Gastrocnemius medialis (tissue), 4 donors: ENCODE measurements at places on chromosomes 12 and 14. TPM values are rescaled to one million over a fixed set of nuclear protein-coding genes. Genes with fewer than 3 reads are reported as not detected.
A peak's percentile ranks its signal among the peaks of the same experiment; 100 is the strongest.

C3AR1 gene
- 1.6 TPM for total RNA-seq

DNA sequence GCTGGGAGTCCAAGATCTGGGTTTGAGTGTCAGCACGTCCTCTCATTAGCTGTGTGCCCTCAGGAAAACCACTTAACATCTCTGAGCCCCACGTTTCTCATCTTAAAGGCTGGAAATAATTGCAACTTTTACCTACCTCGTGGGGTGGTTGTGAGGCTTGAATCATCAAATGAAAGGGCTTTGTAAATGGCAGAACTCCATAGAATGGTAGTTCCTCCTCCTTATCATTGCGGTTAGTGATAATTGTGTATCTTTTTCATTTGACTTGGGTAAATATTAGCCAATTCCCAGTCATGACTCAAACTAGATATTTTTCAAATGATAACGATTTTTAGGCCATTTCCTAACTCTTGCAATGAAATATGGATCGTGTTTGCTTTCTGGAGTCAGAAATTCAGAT is 205.5 kb downstream of the CHST11 start:
- no peak for DNase-seq
- H3K4me1 ChIP-seq: no peaks in the 10 kb centered on the region
- no peak overlapping the region for H3K27ac ChIP-seq
- H3K4me3 ChIP-seq: no peak overlapping the region

GRCh38 chr14:104801520-104802393 is 856 bp downstream of the ZBTB42 start:
- no peak overlapping the region for H3K27ac ChIP-seq
- DNase-seq: no peak
- peaks cover 21% of the 10 kb centered on the region for H3K4me1 ChIP-seq
- no peaks in the 10 kb centered on the region for H3K36me3 ChIP-seq
- H3K27me3 ChIP-seq: no peaks in the 10 kb centered on the region

- peaks cover 50% of the 10 kb centered on the region for H3K4me1 ChIP-seq
- no peak for DNase-seq
- peaks cover 5% of the 10 kb centered on the region for H3K36me3 ChIP-seq
- no peaks in the 10 kb centered on the region for H3K27me3 ChIP-seq
These were observed 5.3 kb downstream of the RNF34 start for GRCh38 chr12:121405211-121405610.

DNA sequence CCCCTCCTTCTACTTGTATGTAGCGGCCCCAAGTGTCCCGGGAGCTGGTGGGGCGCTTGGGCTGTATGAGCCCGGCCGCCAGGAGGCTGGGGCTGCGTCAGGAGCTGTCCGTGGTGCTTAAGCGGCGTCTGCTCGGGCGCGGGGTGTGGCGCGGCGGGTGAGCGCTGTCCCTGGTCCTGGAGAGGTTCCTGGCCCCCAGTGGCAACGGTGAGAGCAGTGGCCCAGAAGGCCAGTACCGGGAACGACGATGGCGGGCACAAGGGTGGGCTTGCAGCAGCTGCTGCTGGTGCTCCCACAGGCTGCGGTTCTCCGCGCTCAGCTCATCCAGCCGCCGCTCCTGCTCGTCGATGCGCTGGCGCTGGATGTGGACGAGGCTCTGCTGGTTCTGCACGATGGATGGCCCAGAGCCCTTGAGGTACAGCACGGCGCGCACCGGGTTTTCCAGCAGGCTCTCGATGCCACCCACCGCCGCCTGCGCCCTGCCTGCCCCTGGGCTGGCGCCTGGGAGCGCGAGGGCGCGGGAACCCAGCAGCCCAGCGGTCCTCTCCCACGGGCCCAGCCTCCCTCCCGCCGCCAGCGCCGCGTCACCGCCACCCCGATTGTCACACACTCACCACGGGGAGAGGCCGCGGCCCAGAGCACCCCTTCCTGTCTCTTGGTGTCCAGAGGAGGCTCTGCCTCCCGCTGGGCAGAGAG is 41.9 kb upstream of the FKBP4 start:
- H3K36me3 ChIP-seq: no peaks in the 10 kb centered on the region
- peak; percentile 23 for DNase-seq

PSMC6 gene
- total RNA-seq: 166 TPM

SLC8B1 gene
- total RNA-seq: 14.8 TPM

DNA sequence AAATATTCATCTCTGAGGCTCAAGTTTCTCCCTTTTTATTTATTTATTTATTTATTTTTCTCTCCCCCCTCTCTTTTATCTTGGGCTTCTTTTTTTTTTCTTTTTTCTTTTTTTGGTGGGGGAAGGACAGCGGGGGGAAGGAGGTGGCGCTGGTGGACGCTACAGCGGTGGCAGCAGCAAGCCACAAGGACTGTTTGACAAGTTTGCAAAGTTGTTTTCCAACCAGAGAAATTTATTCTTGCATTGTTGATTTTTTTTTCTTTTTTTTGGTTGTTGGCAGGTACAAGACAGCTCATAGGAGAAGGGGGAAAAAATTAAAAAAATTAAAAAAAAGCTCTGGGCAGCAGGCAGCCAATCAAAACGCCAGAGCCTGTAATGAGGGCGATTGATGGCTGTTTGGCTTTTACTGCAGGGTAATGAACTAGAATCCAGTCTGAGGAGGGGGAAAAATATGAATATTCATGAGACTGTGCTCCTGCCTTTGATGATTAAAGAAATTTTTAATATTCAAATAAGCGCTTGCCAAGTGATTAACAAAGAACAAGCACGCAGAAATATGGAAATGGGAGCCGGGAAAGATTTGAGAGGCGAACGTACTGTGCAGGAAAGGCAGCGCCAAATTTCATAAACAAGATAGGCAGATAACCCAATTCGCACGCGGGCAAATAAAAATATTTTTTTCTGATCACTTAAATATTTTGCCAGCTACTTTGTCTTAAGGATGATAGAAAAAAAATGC is 36.2 kb downstream of the BCL11B start:
- H3K27ac ChIP-seq: no peak overlapping the region
- no peak overlapping the region for H3K4me3 ChIP-seq
- H3K36me3 ChIP-seq: no peaks in the 10 kb centered on the region
- H3K4me1 ChIP-seq: no peaks in the 10 kb centered on the region
- H3K27me3 ChIP-seq: peaks cover 6% of the 10 kb centered on the region

TRPV4 gene
- total RNA-seq: not detected
